HT1080 (cell line): ENCODE measurements at places on chromosomes 1 and 21. TPM values are rescaled to one million over a fixed set of nuclear protein-coding genes. Genes with fewer than 3 reads are reported as not detected.

- no peak for DNase-seq
Observed at GRCh38 chr1:207497941-207498340, 2.0 kb downstream of the CR1 start.

DNA sequence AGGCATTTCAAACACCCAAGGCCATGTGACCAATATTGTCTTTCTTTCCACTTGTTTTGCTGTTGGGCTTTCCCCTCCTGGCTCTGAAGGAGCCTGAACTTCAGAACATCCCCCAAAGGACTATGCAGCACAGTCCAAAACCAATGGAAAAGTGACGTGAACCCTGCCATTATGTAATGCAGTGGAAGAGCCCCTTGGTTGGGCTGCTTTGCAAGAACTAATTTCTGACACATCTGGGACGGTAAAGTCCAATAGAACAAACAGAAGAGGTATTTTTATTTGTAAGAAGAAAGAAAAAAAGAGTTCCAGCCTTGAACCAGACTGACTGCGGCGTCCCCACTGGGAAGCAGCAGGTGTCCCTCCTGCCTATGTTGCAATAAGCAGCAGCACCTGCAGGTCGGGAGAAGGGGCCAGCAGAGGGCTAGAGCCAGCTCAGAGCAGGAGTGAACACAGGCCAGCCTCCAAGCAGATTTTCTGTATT lies 116.7 kb downstream of the CDC7 start:
- DNase-seq: no peak

DNA sequence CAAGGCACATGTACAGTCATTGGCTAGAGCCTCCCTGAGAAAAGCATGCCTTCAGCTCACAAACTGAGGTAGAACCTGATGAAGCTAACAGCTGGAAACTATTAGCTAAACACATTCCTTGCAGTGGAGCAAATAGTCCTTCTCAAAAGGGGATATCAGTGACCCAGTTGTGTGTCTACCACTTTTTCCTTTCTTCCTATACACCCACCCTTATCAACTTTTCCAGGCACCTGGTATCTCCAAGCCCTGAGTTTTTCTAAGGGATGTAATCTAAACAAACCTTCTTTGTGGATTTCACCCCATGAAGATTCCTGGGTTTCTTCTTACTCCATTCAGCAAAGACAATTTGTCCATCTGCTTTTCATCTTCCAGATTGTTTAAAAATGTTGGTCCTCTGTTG lies 10.5 kb upstream of the ZSWIM5 start:
- no peak for DNase-seq

DNA sequence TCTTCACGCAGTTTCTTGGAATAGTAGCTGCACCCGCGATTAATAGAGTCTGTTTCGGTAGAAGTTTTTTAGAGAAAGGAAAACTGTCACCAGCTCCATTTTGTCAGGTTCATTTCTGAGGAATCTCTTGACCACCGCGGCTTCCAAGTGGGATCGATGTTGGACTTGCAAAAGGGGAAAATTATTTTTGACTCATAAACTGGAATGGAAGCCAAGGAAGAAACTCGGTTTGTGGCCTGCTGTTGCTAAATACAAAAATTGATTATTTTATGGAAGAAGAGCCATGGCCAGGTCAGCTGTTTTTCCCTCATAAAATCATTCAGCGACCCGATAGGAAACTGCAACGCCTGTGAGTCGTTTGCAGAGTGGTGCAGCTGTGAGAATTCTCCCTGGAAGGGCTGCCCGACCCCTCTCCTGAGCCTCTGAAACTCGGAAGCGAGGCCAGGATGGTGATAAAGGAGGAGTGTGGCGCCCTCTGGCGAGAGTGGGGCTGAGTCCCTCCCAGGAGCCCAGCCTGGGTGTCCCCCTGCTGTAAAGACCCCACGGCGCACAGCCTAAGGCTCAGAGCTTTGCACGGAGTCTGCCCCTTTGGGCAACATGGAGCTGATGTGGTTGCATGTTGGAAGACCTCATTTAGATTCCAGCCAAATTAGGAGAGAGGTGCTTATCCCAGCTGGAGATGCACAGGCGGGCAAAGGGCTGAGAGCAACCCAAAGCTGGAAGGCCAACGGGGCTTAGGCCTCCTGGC lies 83.6 kb upstream of the SLC25A33 start:
- DNase-seq: no peak

- DNase-seq: peak; percentile 25
Observed at GRCh38 chr1:168608796-168609715, 32.7 kb downstream of the XCL1 start.

GRCh38 chr1:153336650-153337049 lies 12.0 kb downstream of the PGLYRP4 start:
- no peak for DNase-seq

DNA sequence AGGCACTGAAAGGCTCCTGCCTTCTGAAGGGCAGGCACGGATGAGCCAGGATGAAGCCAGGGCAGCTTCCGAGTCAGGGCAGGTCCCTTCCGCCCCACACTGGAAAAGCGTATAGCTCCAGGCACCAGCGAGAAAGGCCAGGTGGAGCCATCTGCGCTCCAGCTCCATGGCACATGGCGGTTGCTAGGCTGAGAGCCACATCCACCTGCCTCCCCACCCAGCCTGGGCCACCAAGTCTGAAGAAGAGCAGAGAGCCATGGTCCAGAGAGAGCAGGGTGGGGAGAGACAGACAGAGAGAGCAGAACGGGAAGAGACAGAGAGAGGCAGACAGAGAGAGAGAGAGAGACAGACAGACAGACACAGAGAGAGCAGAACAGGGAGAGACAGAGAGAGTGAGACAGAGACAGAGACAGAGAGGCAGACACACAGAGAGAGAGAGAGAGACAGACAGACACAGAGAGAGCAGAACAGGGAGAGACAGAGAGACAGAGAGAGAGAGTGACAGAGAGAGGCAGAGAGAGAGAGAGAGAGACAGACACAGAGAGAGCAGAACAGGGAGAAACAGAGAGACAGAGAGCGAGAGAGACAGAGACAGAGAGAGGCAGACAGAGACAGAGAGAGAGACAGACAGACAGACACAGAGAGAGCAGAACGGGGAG lies 5.2 kb downstream of the FNDC10 start:
- DNase-seq: no peak

DNA sequence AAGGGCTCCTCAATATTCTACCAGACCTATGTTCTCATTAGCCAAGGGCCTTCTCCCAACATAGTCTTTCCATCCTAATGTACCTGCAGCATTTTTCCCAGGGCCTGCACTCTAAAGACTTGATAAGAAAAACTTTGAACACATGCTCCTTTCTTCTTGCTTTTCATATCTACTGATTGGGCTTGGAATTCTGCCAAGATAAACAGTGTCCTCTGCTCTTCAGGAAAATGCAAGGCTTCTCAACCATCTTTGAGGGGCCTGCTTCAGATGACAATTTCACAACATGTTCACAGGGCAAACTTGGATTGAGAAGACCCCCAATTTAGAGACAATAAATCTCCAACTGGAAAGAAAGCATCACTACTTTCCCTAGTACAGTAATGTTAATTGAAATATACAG lies 25.8 kb upstream of the PPT1 start:
- DNase-seq: no peak

The INAVA gene
- not detected in 2 replicates for total RNA-seq
